NCI-H510A (cell line): ENCODE measurements at places on chromosomes 11 and 22.

GRCh38 chr11:107682171-107682570 is 29.7 kb downstream of the SLN start:
- DNase-seq: no peak

DNA sequence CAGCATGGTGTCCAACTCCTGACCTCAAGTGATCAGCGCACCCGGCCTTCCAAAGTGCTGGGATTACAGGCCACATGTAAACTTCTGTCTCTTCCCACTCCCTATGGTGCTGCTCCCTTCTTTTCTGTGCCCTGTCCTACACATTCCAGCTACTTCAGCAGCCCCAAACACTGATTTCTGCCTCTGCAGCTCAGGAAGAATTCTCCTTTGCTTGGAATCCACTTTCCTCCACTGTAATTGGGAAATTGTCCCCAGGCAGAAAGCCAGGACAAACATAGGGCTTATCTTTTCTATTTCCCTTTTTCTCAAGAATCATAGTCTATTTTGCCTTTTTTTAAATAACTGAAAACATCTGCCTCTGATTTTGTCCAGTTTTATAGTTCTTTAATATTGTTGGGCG is 21.3 kb upstream of the DRG1 start:
- no peak for DNase-seq

DNA sequence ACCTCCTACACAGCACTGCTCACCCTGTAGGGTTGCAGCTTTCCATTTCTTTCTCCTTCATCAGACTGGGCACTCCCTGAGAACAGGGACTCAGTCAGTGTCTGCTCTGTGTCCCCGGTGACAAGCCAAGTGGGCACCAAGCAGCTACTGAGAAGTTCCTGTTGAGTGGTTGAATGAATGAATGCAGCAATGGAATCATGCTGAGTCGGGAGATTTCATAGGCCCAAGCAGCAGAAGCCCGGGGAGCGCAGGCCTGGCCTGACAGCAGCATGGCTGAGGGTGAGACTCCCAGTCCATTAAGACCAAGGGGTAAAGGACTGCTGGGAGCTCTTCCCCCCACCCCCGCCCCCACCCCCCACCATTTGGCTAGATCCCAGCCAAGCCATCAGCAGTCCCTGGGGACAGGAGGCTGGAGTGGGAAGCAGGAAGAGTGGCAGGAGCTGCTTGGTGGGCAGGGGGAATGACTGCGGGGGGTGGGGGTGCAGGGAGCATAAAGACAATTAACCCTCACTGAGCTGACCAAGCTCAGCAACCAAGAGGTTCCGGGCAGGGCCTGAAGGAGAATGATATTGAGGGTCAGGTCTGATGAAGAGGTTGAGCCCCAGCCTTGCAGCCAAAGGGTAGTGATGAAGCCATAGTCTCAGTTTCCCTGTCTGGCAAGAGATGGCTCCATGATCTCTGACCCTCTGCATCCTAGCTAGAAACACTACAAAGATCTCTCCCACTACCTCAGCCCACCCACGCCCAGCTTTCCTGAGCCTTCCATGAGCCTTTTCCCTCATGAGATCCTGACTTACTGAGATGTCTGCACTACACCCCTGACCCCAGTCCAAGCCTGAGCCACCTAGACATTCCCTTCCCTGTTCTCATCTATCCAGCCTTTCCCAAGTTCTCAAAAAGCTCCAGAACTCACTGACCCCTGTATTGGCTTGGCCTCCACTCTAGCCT is 2.8 kb downstream of the PDE2A start:
- no peak for DNase-seq

DNA sequence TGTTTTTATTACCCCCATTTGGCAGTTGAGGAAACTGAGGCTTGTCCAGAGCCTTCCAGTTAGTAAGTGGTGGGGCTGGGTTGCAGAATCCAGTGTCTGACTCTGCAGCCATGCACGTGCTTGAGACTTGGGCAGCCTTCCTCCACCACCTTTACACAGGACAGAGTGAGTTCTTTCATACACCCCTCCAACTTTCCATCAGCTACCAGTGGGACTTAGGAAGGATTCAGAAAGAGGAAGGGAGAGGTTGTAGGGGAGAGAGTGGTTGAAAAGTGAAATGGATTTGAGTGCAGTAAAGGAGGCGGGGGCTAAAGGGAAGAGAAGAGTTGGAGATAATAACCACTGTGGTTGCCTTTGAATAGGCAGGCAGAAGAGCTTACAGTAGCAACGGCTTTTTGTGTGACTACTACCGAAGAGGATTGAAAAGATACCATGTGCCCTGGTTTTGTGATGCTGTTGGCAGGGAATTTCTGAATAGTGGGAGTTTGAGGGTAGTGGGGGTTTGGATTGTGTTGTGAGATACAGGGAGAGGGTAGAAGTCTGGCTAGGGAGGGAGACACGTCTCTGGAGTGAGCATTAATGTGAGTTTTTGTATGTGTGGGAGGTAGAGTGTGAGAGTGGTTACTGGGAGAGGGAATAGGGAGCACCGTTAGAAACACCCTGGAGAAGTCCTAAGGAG is 1.7 kb downstream of the UVRAG start:
- DNase-seq: no peak

DNA sequence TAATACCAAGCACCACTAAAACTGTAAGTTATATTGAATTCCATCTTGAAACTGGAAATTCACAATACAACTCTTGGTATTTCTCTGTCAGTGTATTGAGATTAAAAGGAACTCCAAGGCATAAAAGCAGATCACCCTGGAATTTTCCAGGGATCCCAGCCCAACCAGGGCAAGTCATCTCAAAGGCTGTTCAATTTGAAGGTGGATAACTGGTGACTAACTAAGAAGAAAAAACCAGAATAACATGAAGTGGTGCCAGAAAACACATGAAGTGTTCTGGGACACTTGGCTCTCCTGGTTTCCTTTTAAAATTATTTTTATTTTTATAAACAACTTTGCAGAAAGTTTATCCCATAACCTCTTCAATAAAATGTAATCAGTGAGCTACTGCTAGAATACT is 7.8 kb upstream of the BMAL1 start:
- no peak for DNase-seq

GRCh38 chr11:64372021-64372420 is 13.1 kb downstream of the RPS6KA4 start:
- no peak for DNase-seq

DNA sequence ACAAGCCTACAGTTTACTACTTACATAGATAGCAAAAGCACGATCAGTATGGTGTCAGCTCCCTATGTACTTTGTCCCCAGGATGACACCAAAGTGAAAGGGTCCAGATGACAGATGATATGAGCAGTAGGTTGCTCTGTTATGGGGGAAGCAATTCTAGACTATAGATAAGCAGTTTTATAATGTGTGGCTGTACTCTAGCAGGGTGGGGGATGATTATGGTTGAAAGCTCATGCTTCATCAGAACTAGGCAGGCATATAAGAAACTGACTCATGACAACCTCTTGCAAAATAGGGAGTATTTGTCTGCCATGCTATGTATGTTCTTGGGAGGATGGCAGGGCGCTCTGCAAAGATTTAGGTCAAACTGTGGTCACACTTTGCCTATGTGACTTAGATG is 158.2 kb upstream of the ZBED5 start:
- no peak for DNase-seq

GRCh38 chr22:44728761-44729324 is 23.5 kb upstream of the ARHGAP8 start:
- DNase-seq: no peak

- DNase-seq: no peak
Measured at GRCh38 chr11:10515418-10515817, 25.6 kb downstream of the RNF141 start.

- DNase-seq: no peak
Measured at GRCh38 chr11:102630598-102631448, 5.7 kb upstream of the MMP20 start.

DNA sequence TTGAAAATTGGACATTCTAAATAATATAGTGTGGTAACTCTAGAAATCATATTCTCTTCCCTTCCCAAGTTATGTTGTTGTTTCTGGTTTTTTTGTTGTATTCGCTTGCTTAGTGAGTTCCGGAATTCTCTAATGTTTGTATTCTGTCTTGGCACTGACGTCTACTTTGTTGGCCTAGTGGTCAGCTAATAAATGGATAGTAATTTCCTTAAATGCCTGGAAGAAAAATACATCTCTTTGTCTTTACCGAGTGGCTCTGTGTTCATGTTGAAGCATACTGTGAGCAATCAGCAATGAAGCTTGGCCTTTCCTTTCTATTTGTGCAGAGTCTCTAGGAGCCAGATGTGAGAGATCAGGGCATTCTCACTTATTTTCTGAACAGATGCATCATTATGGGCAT is 1225.7 kb downstream of the JRKL start:
- no peak for DNase-seq

DNA sequence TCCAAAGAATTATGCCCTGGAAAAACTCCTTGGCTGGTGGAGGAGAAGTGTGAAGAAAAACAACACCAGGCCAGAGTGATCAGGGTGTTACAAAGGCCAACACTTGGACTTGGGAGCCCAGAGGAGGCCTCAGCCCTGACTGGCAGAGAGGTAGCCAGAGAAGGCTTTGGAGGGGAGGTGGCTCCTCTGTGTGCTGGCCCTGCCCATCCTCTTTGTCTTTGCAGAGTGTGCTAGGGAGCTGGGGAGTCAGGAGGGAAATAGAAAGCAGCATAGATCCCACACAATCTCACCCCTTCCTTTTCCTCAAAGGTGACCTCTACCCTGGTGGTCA is 12.0 kb upstream of the P2RY6 start:
- no peak for DNase-seq

DNA sequence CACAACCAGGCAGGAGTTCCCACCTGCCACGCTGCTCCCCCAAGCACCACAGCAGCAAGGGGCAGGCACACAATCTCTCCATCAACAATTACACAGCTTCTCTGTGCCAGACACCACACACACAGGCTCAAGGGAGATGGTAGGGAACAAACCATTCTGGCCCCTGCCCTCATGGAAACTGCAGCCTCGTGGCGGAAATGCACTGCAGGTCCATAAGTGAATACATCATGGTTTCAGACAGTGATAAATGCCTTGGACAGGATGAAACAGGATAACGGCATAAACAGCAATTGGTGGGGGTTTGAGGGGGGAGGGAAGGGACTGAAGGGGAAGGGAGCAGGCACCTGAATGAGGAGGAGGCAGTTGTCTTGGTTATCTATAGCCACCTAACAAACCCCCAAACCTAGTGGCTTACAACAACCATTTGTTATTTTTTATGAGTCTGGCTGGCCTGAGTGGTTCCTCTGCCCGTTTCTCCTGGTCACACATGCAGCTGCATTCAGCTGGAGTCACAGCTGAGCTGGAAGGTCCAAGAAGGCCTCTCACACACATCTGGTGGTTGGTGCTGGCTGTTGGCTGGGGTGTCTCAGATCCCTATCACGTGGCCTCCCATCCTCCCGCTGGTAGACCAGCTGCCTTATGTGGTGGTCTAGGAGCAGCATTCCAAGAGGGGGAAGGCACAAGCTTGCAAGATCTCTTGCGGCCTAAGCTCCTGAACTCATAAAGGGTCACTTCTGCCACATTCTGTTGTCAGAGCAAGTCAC is 15.0 kb upstream of the YWHAH start:
- no peak for DNase-seq
